ENCODE measurements at places on chromosomes 1 and 21. TPM values are rescaled to one million over a fixed set of nuclear protein-coding genes. Genes with fewer than 3 reads are reported as not detected.

ERO1B gene
- 20.8 TPM for total RNA-seq

CELA3A gene
- total RNA-seq = 2.0 TPM

KCNN3 gene
- 1.8 TPM for total RNA-seq

S100PBP gene
- 46.1 TPM for total RNA-seq

FCRLB gene
- not detected for total RNA-seq

ANKRD13C gene
- total RNA-seq = 19.6 TPM

EXTL1 gene
- 1.6 TPM for total RNA-seq

- DNase-seq = no peak
- no peaks in the 10 kb centered on the region for H3K36me3 ChIP-seq
- peak overlapping the region; percentile 61 for H3K4me3 ChIP-seq
These were observed 18.9 kb downstream of the FGGY start for GRCh38 chr1:59315529-59316463.

- no peak overlapping the region for H3K4me3 ChIP-seq
- no peak overlapping the region for H3K27ac ChIP-seq
- no peaks in the 10 kb centered on the region for H3K27me3 ChIP-seq
- no peaks in the 10 kb centered on the region for H3K4me1 ChIP-seq
These were observed 147.6 kb downstream of the NEK7 start for GRCh38 chr1:198304431-198304830.

- no peaks in the 10 kb centered on the region for H3K36me3 ChIP-seq
- no peaks in the 10 kb centered on the region for H3K27me3 ChIP-seq
- no peak overlapping the region for H3K27ac ChIP-seq
- no peak for DNase-seq
- H3K4me3 ChIP-seq = no peak overlapping the region
These were observed 3.7 kb downstream of the SLC19A1 start for GRCh38 chr21:45538381-45539045.

GRCh38 chr1:202709276-202710041, 795 bp downstream of the SYT2 start:
- no peak for DNase-seq
- H3K27ac ChIP-seq = no peak overlapping the region
- peaks cover 12% of the 10 kb centered on the region for H3K4me1 ChIP-seq
- peak overlapping the region; percentile 59 for H3K4me3 ChIP-seq
- peaks cover 24% of the 10 kb centered on the region for H3K27me3 ChIP-seq

GRCh38 chr1:77688939-77689338, 6.5 kb upstream of the ZZZ3 start:
- H3K4me3 ChIP-seq = no peak overlapping the region
- DNase-seq = no peak
- no peaks in the 10 kb centered on the region for H3K27me3 ChIP-seq
- H3K27ac ChIP-seq = no peak overlapping the region

DNA sequence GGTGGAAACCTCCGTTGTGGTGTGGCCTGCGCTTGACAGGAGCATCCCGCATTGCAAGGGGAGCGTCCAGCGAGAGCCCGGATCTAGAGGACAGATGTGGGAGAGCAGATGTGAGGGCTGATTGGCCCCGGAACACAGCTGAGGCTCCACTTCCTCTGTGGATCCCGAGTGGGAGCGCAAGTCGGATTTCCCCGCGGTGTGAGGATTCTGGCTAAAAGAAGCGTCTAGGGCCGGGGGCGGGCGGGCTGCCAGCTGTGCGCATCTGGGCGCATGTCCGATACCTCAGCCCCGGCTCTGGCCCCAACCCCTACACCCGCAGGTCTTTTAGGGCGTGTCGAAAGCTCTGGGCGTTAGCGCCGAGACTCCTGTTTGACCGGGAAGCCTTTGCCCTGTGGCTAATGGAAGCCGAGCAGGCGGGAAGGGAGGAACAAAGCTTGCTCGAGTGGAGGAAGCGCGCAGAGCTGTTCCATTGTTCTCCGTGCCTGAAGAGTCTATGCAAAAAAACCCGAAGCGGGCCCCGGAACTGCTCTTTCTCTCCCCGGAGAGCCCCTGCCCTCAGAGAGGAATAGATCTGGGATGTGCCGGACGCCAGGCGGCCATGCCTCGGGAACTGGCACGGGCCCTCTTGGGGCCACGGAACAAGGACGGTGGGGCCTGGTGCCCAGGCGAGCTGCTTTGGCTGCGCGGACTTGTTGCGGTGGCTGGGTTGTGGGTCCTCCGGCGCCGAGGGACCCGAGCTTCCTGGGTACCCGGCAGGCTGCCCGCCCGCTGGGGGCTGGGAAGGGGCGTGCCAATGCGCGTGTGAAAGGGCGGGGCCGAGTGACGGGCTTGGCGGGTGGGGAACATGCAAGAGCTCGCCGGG, 111.1 kb downstream of the NAV1 start:
- H3K27ac ChIP-seq = peak overlapping the region; percentile 47
- DNase-seq = peak; percentile 42
- no peaks in the 10 kb centered on the region for H3K36me3 ChIP-seq

GRCh38 chr21:27528697-27529096, 561.8 kb upstream of the ADAMTS5 start:
- H3K4me3 ChIP-seq = no peak overlapping the region
- no peaks in the 10 kb centered on the region for H3K36me3 ChIP-seq
- H3K27ac ChIP-seq = no peak overlapping the region
- no peaks in the 10 kb centered on the region for H3K27me3 ChIP-seq

GRCh38 chr1:58765006-58765405, 18.8 kb downstream of the JUN start:
- DNase-seq = no peak
- H3K4me1 ChIP-seq = peaks cover 18% of the 10 kb centered on the region
- no peak overlapping the region for H3K4me3 ChIP-seq
- no peaks in the 10 kb centered on the region for H3K36me3 ChIP-seq

DNA sequence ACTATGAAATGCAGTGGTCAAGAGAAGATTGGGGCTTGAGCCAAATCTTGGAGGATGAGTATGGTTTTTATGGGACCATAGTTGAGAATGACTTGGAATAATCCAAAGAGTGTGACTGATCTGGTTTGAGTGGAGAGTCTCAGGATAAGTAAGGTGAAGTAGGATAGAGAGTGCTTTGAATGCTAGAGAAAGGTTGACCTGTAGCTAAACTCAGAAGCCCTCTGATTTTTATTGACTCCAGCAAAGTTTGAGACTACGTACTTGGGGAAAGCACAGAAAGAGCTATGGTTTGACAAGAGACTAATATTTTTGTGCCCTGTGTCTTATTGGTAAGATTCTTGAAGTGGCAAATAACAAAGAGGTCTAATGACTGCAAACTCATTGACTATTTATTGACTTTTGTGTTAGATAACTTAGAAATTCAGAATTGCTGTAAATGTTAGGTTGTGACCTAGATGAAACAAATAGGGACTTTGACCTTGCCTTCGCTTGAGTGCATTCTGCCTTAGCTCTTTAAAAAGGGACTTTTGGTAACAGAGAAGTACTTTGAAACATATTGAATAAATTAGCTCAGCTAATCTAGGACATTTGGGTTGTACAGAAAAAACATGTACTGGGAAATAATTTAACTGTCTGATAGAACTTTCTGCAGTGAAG, 35.1 kb downstream of the UAP1 start:
- H3K4me1 ChIP-seq = no peaks in the 10 kb centered on the region
- H3K36me3 ChIP-seq = peaks cover 30% of the 10 kb centered on the region
- no peaks in the 10 kb centered on the region for H3K27me3 ChIP-seq
- no peak overlapping the region for H3K27ac ChIP-seq
- no peak for DNase-seq

DNA sequence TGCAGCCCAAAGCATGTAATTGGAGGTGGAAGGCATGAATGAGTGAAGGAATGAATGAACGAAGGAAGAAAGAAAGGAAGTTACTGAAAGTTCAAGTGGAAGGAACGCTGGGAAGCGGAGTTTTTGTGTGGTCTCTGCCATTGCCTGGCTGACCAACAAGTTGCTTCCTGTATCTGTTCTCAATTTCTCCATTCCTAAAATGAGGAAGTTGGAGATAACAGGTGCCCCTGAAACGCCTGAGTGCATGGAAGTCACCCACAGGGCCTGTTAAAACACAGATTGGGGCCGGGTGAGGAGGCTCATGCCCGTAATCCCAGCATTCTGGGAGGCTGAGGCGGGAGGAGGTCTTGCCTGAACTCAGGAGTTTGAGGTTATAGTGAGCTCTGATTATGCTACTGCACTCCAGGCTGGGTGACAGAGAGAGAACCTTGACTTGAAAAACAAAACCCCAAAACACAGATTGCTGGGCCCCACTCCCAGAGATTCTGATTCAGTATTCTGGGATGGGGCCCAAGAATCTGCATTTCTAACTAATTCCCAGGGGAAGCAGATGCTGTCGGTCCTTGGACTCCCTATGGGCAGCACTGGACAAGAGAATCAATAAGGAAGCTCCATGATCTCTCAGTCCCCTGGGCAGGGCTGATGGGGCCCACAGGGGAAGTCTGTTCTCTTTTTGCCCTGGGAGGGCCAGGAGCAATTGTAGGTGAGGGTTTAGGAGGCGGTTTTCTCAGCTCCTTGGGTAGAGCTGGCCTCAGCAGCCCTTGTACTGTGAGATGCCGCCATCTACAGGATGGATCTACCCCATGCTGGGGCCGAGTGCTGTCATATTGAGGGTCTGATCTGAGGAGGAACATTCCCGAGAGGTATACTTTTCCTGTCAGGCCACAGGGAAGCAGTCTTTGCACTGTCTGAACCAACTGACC, 3.3 kb upstream of the CNR2 start:
- no peak overlapping the region for H3K4me3 ChIP-seq
- H3K36me3 ChIP-seq = no peaks in the 10 kb centered on the region
- H3K4me1 ChIP-seq = peaks cover 20% of the 10 kb centered on the region
- no peak overlapping the region for H3K27ac ChIP-seq
- no peak for DNase-seq
- no peaks in the 10 kb centered on the region for H3K27me3 ChIP-seq

GRCh38 chr1:198656500-198656932, 17.7 kb downstream of the PTPRC start:
- no peak for DNase-seq
- no peaks in the 10 kb centered on the region for H3K36me3 ChIP-seq
- no peak overlapping the region for H3K4me3 ChIP-seq
- H3K27me3 ChIP-seq = no peaks in the 10 kb centered on the region
- H3K27ac ChIP-seq = no peak overlapping the region

- H3K4me3 ChIP-seq = no peak overlapping the region
- no peak for DNase-seq
- H3K36me3 ChIP-seq = peaks cover 2% of the 10 kb centered on the region
- no peaks in the 10 kb centered on the region for H3K27me3 ChIP-seq
- no peak overlapping the region for H3K27ac ChIP-seq
These were observed 136.1 kb downstream of the GPATCH2 start for GRCh38 chr1:217494767-217495166.

DNA sequence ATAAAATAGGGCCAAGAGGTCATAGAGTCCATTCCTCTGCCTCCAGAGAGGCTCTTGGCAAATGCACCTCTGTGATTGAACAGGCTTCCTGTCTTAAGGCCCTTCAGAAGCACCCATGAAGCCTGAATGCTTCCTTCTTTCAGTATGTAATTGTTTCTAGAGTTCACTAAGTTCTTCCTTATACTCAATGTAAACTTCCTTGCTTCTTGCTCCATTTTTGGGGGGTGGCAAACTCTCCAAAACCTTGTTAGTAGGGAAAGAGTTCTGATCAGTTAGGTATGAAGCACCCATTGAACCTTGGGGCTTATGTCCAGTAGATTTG, 102.3 kb upstream of the LPGAT1 start:
- H3K27ac ChIP-seq = no peak overlapping the region
- DNase-seq = no peak
- H3K4me3 ChIP-seq = no peak overlapping the region
- no peaks in the 10 kb centered on the region for H3K27me3 ChIP-seq

- H3K36me3 ChIP-seq = no peaks in the 10 kb centered on the region
- no peak for DNase-seq
- no peaks in the 10 kb centered on the region for H3K27me3 ChIP-seq
- H3K4me1 ChIP-seq = peaks cover 7% of the 10 kb centered on the region
- H3K27ac ChIP-seq = no peak overlapping the region
These were observed 361.1 kb downstream of the TGFB2 start for GRCh38 chr1:218705911-218706893.

- no peaks in the 10 kb centered on the region for H3K4me1 ChIP-seq
- DNase-seq = no peak
- no peaks in the 10 kb centered on the region for H3K36me3 ChIP-seq
- H3K27me3 ChIP-seq = no peaks in the 10 kb centered on the region
- no peak overlapping the region for H3K4me3 ChIP-seq
These were observed 56.1 kb upstream of the CAMK1G start for GRCh38 chr1:209527372-209527771.

Data from thoracic aorta (tissue), 2 donors.